ENCODE measurements at places on chromosomes 2 and 18. TPM values are rescaled to one million over a fixed set of nuclear protein-coding genes. Genes with fewer than 3 reads are reported as not detected.

Gene TEX44
- not detected for polyA plus RNA-seq

Gene SLC30A3
- 0.36 TPM for polyA plus RNA-seq

DNA sequence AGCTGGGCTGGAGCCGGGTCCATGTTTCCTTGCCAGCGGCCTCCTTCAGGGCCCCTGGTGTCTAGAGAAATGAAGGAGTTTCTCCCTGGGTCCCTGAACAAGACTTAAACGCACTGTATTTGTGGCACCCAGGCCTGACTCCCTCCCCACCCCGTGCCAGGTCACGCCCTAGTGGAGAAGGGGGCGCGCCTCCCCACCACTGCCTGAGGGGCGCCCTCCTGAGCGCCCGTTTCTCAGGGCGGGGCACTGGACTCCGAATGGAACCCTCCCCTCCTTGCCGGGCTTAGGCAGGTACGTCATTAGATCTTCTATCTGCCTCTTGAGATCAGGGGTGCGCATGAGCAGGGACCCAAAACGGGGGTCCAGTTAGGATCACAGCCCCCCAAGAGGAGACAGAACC, 16.3 kb downstream of the ODC1 start:
- DNase-seq = no peak

DNA sequence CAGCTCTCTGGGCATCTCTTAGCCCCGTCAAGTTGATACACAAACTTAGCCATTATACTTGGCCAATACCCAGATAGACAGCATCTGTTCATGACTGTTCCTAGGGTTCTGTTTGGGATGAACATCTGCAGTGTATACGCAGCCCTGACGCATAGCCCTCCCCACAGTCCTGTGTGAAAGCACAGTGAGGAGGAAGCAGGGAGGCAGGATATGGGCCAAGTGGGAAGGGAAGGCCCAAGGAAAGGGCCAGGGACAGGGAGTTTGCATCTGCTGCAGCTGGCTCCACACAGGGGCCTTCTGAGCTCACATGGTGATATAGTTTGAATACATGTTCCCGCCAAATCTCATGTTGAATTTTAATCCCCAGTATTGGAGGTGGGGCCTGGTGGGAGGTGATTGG, 80.2 kb downstream of the CMPK2 start:
- peak; percentile 18 for DNase-seq

DNA sequence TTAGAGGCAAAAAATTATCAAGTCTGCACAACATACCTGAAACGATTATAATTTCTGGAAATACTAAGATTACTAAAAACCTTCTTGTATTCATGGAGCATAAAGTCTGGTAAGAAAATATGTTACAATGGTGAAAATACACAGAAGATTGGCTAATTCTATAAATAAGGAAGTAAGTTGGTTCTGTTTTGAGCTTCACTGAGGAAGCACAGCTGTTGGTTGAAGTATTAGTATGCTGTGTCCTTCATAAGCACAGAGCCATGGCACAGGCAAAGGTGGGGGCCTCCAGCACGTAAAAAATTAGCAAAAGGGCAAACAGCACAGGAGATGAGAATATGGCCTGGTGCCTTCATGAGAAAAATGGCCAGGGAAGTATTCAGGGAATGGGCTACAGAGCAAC, 40.4 kb upstream of the ANKRD62 start:
- no peak for DNase-seq

Gene COL4A4
- 0.18 TPM for polyA plus RNA-seq

DNA sequence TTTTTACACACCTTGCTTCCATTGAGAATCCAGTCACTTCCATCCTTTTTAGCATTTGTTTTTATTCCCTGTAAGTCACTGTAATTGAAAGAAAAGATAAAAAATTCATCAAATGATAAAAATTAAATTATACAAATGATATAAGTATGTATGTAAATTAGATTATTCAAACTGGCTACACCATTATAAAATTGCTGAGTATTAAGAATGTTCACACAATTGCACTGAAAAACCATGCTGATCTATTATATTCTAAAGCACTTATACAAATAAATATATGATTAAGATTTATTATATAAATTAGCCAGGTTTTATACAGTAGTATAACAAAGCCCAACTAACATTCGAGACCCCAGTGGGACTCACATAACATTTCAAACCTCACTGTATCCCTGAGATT, 15.1 kb downstream of the ACADL start:
- no peak for DNase-seq

Gene C2orf66
- polyA plus RNA-seq = 0.11 TPM

DNA sequence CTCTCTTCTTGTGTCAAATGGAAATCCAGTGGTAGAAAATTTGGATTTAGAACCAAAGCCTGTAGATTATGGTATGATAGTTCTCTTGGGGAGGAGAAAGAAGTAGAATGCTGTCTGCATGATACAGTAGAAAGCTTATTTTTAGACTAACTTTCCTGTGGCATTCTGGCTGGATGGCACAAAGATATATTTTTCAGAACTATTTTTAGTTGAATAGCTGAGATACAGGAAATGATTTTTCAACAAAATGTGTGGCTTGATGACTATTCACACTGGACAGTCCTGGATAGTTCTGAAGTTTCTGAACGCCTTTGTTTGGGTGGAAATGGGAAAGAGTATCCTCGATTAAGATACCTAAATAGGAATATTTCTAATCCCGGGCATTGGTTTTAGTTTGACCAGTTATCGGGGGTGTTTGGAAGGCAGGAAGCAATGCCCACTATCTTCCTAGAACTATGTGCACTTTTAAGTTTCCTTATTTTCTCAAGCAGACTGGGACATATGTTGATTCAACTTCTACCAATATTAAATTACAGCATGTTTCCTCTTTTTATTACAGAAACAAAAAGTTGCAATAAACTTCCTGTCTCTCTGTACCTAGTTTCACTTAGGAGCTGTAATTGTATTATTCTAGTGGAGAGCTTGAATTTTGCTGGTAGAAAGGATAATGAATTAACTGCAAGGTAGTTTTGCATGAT, 32.1 kb downstream of the GDF7 start:
- DNase-seq = no peak

DNA sequence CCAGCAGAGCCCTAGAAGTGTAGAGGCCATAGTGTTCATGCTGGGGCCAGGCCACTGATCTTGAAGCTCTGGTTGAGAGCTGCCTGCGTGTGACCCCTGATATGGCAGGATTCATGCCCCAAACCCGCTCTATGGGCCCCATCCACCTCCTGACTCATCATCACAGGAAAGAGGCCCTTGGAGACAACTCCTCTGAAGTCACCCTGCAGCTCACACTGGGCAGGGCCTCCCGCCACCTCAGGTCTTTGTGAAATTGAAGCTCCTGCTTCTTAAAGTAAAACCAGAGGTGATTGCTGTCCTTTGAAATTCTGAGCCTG, 12.0 kb upstream of the TUBB6 start:
- DNase-seq = no peak

Gene GPBAR1
- polyA plus RNA-seq = 1.7 TPM

Measured in muscle of arm (tissue), 14 donors.